ENCODE measurements at places on chromosomes 12 and 14.

DNA sequence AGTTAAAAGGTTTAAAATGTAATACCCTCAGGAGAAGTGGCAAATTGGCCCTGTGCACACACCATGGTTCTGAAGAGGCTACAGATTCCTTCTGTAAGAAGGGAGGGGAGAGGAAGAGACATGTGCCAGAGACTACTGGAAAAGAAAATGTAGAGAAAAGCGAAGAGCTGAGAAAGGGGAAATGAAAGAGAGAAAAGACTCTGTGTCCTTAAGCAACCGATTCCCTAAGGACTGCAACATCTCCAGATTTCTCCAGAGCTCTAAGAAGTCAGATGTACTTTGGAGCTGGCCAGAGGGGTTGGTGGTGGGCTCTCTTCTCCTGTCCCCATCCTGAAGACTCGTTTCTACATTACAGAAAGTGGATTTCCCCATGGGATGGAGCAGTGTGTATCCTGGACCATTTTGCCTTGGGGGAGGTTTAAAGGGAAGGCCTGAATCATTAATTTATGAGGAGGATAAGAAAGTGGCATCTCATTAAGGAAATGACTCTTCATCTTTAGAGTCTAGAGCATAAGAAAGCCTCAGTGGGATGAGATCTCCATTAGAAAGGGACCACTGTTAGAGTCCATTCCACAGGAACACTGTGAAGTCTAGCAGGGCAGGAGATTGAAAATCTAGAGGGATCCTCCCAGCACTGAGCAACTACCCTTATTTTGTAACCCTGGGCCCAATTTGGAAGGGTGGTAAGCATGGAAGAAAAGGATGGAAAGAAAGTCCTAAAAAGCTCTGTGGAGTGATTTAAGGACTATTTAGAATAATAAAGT is 45.5 kb upstream of the FUT8 start:
- DNase-seq, result no peak

DNA sequence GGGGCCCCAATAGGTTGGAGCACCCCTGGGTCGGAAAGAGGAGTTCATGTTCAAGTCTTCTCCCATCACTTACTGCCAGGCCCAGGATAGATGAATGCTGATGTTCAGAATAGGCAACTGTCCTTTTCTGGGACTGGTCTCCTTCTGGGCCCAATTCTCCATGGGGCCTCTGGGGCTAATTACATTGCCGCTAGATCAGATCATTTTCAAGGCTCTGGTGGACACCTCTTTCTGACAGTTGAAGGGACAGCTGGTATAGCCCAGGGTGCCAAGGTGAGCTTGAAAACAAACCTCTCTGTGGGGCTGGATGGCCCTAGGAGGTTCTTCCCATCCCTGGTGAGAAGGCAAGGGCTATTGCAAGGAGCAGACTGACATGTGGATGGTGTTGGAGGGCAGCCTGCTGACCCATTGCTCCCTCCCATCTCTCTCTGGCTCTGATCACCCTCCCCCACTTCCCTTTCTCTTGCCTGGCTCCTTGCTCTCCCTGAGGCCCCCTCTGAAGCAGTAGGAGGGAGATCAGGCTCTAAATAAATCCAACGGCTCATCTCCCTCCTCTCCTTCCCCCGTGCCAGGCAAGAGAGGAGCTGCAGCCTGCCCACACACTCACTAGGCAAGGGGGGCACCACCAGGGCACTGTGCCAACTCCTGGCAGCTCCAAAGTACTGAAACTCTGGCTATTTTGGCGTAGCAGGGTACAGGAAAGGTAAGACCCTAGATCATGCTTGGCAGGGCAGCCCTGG is 1.9 kb downstream of the CACNB3 start:
- no peak for DNase-seq

DNA sequence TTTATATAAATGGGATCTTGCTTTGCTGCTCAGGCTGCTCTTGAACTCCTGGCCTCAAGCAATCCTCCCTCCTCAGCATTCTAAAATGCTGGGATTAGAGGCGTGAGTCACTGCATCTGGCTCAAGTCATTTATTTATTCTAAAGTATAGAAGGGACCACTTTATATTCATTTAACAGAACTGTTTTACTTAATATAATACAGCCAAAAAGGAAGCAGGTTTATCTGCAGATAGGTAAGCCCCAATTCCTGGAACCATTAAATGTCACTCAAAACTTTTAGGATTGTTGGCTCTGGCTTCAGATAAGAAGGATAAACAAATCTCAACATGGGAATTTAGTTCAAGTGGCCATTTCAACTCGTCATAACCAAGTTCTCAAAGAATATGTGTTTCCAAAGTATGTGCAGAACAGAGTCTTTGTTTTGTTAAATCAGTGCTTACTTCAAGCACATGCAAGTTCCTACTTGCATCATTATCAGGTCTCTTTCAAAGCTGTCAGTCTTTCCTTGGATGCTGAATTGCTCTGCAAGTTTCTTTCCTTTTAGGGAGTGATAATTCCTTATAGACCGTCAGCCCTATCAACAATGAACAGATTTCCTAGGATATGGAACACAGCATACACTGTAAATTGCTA is 60.4 kb downstream of the KITLG start:
- no peak for DNase-seq

DNA sequence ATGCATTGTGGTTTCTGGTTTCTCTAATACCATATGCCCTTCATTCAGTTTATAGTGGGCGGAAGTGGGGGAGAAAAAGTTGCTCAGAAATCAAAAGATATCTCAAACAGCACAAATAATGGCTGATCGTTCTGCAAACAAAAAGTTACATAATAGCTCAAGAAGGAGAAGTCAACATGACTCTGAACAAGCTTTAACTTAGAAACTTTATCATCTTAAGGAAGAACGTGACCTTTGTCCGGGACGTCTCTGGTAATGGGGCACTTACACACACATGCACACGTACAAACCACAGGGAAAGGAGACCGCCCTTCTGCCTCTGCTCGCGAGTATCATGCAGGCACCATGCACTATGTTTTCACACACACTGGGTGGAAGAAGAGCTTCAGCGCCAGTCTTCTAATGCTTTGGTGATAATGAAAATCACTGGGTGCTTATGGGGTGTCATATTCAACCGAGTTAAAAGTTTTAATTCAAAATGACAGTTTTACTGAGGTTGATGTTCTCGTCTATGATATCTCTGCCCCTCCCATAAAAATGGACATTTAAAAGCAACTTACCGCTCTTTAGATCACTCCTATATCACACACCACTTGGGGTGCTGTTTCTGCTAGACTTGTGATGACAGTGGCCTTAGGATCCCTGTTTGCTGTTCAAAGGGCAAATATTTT is 4.7 kb downstream of the FOS start:
- DNase-seq, result no peak

GRCh38 chr14:98752660-98753059 is 519.3 kb downstream of the BCL11B start:
- DNase-seq, result no peak

All from NCI-H1694 (cell line).